ENCODE measurements at places on chromosomes 7 and 10. TPM values are rescaled to one million over a fixed set of nuclear protein-coding genes. Genes with fewer than 3 reads are reported as not detected.

The OIT3 gene
- total RNA-seq = not detected

DNA sequence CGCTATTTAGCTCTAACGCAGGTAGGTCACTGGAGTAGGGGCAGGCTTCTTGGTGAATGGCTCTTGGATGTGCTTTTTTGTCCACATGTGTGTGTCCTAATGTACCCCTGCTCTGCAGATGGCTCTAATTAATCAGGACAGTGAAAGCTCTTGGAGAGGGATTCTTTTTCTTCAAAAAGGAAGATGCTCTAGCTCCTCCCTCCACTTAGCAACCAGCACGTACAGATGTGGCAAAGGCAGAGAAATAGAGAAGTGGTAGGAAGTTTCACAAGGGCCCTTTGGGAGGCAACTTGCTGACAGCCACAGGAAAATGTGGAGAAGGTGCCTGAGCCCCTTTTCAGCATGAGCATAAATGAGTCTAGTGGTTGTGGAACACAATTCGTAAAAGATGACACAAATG, 221.7 kb downstream of the PLXNA4 start:
- DNase-seq = no peak

DNA sequence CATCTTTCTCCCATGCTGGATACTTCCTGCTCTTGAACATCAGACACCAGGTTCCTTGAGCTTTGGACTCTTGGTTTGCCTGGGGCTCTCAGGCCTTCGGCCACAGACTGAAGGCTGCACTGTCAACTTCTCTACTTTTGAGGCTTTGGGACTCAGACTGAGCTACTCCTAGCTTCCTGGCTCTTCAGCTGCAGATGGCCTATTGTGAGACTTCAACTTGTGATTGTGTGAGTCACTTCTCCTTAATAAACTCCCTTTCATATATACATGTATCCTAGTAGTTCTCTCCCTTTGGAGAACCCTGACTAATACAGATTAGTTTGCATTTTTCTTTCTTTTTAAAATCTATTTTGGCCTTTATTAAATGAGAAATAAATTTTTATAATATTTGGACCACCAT, 276.2 kb upstream of the SEMA3C start:
- DNase-seq = no peak

The RBP3 gene
- total RNA-seq = not detected

- DNase-seq = no peak
Observed at GRCh38 chr10:76088008-76088407, 656.6 kb downstream of the LRMDA start.

GRCh38 chr10:8331896-8332729, 277.6 kb downstream of the GATA3 start:
- DNase-seq = no peak

The GPC2 gene
- total RNA-seq = 3.9 TPM

The SMURF1 gene
- total RNA-seq = 14.0 TPM

The WASL gene
- total RNA-seq = 6.5 TPM
